Activated T-cell treated with anti-CD3 and anti-CD28 coated beads for 48 hours (primary cell): ENCODE measurements at places on chromosomes 5 and 9.
A peak's percentile ranks its signal among the peaks of the same experiment; 100 is the strongest.

DNA sequence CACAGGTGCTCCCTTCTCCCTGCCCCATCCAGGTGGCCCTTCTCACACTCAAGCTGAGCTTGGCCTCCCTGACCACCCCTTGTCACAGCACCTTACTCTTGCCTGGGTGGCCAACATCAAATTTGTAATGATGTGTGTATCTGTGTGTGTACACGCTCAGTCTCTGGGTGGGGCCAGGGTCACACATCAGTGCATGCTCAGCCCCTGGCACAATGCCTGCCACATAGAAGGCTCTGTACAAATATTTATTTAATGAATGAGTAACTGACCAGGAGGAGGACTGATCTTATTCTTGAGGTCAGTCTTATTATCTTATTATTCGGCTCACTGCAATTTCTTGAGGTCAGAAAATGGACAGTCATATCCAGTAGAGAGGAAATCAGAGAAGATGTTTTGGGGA is 41.3 kb upstream of the HAND1 start:
- DNase-seq, result no peak

DNA sequence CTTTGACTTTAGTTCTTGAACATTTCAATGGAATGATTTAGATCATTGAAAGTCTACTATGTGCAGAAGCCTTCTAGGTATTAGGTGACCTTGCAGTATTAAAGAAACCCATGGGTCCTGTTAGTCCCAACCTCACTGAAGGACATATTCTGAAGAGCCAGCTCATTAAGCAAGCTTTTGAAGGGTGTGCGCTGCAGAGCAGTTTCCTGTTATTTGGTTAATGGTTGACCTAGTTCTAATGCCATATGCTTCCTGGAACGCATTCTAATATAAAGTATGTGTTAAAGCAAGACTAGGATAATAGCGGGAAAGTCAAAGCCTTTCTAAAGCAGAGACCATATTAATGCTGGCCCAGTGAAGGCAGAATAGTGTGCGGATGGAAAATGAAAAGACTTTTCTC is 20.1 kb downstream of the ZNF462 start:
- DNase-seq, result no peak

DNA sequence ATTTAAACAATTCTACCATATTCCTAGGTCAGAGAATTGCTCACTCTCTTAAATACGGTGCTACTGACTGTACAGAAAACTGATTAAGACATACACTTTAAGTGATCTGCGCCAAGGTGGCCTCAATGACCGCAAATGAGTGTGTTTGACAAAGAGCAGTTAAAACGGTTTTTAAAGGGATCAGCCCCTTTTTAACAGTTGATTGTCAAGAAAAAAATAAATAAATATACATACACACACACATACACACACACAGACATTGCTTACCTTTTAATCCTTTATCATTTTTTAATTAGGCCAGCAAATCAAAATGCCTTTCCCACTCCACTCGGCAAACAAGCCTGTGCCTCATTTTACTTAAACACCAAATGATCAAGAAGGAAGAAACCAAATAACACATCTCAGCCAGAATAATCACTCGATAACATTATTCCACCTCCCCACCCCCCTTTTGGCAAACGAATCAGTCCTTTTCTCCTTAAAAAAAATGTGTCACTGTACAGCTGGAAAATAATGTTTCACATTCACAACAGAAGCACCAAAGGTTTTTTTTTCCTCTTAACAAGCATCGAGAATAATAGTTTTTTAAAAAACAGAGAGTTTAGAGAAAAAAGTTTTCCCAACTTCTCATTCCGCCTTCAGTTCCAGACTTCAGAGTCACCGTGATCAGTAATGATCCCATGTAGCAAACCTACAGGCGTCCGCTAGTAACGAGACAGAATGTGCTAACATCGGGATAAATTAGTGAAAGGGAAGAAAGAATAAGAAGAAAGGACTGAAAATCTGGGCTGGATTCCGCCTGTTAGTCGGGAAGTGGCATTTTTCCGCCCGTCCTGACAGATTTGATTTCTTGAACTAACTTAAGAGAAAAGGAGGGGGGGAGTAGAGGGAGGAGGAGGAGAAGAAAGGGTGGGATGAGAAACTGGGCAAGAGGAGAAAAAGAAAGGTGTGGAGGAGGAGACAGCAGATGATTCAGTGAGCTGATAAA is at the start of gene ZNF608:
Gene ZNF608, minus strand, starts transcription at position 712 of the 988 bp plus-strand sequence. CDS start 1,650 bp downstream, outside the sequence.
- no peak for DNase-seq

- no peak for DNase-seq
Measured at GRCh38 chr5:170488570-170488969, 15.2 kb upstream of the KCNIP1 start.

GRCh38 chr5:112124788-112125187 is 294.3 kb downstream of the EPB41L4A start:
- no peak for DNase-seq

DNA sequence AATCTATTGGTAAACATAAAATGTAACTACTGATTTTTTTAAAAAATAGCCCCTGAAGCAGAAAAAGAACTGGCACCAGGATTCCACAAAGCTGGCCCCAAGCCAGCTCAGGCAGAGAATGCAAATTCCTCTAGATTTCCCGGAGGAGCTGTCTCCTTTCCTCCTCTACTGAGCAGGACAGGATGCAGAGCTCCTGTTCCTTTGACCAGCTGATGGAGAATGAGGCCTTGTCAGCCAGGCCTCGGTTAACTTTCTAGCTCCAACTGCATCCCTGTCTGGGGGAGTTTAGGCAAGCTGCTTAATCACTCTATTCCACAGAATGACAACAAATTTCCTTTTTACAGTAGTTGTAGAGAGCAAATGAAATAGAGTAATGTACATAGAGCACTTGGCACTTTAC is 155.5 kb downstream of the GNAQ start:
- DNase-seq, result no peak

GRCh38 chr5:113281194-113281593 is 153.6 kb downstream of the TSSK1B start:
- no peak for DNase-seq

- DNase-seq, result no peak
Measured at GRCh38 chr5:14164164-14165163, 21.3 kb downstream of the TRIO start.

- no peak for DNase-seq
Measured at GRCh38 chr9:92950359-92950955, 3.1 kb downstream of the FGD3 start.

GRCh38 chr5:177453852-177454396 is 7.3 kb downstream of the PRR7 start:
- DNase-seq, result no peak

DNA sequence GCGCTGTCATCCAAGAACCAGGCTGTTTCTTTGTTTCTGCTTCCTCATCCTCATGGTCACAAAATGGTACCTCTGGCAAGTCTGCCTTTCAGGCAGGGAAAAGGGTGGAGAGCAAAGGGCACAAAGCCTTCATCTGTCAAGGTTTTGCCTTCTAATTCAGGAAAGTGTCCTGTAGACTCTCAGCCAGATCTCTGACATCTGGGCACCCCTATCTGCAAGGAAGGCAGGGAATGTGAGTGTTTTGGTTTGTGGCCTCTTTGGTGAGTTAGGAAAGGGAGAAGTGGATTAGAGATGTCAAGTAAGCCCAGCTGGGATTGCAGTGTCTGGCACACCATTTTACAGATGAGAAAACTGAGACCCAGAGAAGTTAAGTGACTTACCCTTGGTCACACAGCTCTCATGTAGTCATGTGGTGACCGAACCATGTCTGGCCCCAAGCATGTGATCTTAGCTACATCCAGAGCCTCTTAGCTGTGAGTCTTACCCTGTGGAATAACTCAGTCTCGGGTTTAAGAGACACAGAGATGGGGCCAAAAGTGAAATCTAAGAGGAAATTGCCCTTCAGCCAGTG is 115.6 kb upstream of the SAP30L start:
- DNase-seq, result no peak

- peak; percentile 54 for DNase-seq
Measured at GRCh38 chr9:21559402-21560280, 77.5 kb upstream of the IFNE start.

DNA sequence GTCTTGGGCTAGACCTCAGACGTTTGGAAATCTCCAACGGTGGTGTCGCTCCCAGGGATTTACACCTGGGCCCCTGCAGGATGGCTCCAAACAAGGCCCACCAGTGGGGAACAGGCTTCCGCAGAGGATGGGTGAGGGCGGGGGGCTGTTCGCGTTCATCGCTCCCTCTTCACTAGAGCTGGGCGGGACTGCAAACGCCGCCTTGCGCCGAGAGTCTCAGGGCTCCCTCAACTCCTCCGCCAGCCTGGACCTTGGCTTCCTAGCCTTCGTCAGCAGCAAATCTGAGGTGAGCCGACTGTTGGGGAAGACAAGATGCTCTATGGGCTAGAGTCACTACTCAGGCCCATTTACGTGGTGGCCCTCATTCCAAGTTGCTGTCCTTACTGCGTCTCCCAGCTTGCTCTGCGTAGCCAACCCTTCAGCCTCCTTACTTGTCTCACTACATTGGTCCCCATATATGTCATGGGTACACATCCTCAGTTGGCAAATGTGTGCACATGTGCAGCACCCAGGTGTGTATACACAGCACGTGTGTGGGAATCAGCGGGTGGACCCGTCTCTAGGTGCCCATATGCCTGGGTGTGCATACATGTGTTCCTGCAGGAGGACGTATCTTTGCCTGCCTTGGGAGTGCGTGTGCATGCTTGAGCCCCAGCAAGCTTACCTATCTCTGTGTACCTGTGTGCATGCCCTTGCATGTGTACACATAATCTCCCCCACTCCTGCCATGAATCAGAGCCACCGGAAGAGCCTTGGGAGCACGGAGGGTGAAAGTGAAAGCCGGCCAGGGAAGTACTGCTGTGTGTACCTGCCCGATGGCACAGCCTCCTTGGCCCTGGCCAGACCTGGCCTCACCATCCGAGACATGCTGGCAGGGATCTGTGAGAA is 10.5 kb downstream of the RGS14 start:
- DNase-seq, result no peak
